Pancreas (tissue), 10 donors: ENCODE measurements at places on chromosomes 3 and 15.

DNA sequence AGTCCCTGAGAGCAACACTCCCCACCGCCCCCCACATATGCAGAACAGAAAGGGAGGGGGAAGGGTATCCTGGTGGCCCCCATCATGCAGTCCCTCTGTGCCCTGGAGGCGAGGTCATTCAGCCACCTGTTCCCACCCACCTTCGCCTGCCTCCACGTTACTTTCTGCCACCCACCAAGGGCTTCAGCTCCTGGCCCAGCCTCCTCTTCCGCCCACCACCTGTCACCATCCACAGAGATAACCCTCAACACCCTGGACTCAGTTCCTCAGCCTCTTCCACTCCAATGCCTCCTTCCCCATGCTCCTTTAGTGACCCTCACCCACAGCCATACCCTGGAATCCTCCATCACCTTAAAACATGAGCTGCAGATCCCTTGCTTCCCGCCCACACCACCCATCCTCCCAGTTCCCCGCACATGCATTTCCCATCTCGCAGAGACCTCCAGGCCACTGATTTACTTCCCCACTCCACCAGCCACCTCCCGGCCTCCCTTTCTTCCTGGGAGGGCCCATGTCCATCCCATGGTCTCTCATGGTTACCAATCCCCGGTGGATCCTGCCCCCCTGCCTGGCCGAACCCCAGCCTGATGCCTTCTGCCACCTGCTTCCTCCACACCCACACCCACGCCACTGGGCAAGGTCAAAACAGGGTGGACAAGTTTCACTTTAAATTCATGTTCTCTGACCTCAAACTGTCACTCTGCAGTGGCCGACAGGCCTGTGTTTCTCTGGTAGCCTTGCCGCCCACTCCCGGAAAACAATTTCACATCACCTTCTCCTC is 18.2 kb downstream of the HOMER2 start:
- peak; percentile 65 for DNase-seq

- no peak for DNase-seq
Measured at GRCh38 chr3:52483577-52484381, 11.4 kb upstream of the STAB1 start.

- DNase-seq, result no peak
Measured at GRCh38 chr3:48042071-48042760, 26.0 kb upstream of the MAP4 start.

DNA sequence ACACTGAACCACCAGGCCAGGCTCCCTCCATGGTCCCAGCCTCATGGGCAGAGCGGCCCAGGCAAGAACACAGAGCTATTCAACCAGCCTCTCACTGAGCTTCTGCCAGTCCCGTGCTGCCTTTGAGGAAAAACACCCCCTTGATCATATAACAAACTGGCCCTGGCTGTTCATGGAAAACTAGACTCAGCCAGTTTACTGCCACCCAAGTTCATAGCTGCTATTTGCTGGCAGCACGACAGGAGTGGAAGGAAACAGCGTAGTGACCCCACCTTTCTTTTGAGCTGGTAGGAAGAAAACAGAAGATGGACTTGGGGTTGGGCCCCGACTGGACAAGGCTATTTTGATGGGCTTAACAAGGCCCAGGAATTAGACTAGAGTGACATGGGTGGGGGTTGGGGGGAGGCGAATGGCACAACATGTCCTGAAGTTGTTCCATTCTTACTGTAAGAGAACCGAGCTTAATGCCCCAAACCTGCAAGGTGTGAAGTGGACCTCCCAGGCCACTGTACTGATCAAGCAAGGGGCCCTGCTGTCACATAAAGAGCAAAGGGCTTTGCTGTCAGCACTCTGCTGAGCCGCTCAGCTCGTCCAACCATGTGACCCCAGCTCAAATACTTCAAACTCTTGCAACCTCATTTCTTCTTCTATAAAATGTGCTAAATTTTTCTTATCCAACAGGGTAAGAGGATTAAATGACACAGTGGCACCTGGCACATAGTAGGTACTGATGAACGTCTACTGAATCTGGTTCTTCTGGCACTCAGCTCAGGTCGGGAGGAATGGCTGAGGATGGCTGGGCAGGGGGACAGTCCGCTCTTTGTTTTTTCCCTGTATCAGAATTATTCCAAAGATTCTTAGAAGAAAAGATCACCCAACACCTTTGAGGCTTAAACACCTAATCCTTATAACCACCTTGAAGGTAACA is 1.6 kb downstream of the FBXL22 start:
- no peak for DNase-seq

GRCh38 chr15:72486144-72486543 is 12.0 kb downstream of the ARIH1 start:
- no peak for DNase-seq

GRCh38 chr3:37825744-37826400 is 35.8 kb upstream of the CTDSPL start:
- no peak for DNase-seq

- DNase-seq, result no peak
Measured at GRCh38 chr3:87563712-87564111, 287.3 kb upstream of the POU1F1 start.

DNA sequence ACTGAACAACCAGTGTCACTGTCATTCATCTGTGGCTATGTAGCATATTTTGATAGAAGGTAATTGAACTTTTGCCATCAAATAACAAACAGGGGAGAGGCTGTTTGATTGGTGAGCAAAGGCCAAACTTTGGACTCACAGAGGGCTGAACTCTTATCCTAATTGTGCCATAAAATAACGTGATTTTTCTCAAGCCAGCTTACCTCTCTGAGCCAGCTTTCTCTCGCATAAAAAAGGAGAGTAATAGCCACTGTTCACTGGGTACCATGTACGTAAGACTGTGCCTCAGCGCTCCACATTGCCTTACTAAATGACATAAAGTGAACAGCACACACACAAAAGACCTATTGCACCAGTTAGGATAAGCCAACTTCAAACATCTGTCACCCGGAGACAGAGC is 216.9 kb downstream of the LRTM1 start:
- DNase-seq, result no peak

GRCh38 chr3:100682854-100683760 is 26.2 kb upstream of the TFG start:
- DNase-seq, result no peak

DNA sequence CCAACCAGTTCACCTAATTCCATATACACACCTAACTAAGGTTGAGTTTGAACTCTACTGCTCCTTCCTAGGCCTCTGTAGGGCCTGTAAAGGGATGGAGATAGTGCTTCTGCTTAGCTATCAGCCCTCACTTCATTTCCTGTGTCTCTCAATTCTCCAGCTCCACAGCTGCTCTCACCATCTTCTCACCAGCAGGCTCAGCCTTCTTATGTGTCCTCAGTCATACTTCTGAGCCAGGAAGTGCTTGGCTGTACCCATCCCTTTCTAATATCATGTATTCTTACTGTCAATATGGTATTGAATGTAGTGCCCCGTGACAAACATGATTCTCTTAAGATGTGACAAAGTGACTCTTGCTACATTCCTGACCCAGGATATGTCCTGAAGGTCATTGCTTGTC is 116.9 kb downstream of the SLC9A9 start:
- no peak for DNase-seq

DNA sequence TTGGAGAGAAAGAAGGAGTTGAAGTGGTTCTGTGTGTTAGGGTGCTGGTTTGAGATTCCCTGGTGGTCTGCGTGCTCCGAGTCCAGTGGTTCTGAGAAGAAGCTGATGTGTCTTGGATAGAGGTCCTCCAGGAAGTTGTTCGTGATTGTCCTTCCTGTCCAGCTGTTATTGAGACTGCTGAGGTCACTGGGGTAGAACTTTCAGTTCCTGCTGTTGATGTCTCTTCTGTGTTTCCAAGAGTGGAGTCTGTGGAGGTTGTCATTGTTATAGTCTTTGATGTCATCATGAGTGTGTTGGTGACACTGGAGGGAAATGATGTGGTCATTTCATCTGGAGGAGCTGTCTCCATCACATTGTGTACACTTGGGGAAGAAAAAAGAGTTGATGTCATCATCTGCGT is 20.8 kb downstream of the MUC4 start:
- DNase-seq, result no peak

DNA sequence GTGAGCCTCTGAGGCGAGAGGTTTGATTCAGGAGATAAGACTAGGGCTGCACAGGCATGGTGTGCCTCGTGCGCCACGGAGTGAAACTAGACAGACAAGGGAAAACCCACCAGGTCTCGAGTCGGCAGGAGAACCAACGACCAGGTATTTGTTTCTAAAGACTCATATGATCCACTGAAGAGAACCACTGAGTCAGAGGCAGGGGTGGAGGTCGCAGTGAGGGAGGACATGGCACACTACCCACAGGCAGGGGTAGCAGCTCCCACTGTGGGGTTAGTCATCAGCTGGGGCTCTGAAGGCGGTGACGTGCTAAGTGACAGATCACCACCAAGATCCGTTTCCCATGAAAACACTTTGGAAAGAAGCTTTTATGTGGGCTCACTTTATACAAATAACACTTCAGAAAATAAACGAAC is 45.7 kb downstream of the CHSY1 start:
- no peak for DNase-seq

DNA sequence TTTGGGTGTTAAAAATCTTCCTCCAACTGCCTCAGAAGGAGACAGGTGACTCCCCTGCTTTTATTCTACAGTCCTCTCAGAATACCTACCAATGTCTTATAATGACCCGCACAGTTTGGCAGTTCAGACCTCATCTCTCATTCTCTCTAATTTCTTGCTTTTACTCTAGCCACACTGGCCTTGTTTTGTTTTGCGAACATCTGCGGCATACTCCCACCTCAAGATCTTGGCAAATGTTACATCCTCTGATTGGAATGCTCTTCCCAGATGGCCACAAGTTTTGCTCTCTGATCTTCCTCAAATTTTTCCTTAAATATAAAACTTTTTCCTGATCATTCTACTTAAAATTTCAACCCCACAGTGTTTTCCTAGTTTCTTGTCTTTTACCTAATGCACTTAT is 94.1 kb downstream of the PLSCR2 start:
- no peak for DNase-seq

DNA sequence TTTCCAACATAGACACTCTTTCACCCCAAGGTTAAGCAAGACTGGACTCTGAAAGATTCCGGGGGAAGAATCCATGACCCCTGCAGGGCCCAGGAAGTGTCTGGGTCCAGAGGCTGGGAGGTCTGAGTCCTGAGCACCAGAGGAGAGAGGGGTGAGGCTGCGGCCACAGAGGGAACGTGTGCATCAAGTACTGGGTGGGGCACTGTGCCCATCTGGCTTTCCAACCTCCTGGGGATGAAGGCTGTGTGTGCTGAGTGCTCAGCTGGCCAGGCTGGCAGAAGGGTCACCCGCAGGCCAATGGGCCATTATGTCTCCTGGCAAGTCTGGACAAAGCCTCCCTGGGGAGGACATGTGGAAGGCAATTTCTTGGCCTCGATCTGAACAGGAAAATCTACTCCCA is 3.3 kb downstream of the CHRNA3 start:
- DNase-seq, result no peak

- no peak for DNase-seq
Measured at GRCh38 chr3:155941354-155941753, 70.9 kb downstream of the GMPS start.

DNA sequence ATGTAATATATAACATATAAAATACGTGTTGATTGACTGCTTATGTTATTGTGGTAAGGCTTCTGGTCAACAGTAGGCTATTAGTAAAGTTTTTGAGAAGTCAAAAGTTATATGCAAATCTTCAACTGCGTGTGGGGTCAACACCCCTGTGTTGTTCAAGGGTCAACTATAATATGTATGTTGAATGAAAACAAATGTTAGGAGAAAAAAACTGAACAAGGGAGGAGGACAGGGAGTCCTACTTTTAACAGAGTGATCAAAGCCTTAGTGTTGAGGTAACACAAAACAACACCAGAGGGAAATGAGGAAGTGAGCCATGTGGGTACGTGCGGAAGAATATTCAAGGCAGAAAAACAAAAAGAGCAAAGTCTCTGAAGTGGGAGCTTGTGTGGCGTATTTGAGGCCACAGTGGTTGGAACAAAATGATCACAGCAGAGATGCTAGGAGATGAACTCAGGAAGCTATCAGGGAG is 62.5 kb downstream of the SFMBT1 start:
- DNase-seq, result no peak

DNA sequence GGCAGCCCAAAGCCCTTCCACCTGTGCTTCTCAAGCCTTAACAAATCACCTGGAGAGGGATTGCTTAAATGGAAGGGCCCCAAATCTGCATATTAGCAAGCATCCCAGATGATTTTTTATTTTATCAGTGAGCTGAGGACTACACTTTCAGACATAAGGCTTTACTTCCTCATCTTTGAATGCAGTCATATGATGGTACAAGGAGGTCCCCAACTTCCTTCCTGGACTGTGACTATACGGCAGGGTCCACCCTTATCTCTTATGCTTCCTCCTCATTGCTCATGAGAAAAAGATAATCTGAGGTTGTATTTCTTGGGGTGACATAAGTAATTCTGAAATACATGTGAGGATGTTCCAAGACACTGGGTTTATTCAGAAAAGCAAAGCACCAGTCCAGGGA is 13.7 kb upstream of the HEG1 start:
- no peak for DNase-seq

DNA sequence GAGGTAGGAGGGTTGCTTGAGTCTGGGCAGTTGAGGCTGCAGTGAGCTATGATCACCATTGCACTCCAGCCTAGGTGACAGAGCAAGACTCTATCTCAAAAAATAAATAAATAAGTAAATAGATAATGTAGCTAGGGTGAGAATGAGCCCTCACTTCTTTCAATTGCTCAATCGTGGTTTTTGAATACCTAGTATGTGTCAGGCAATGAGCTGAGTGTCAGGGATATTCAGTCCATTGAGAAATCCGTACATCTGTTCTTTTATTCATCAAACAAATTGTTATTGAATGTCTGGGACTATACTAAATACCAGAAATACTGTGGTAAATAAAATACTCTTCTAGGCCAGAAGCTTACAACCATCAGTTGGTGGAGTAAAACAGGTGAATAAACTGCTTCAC is 6.2 kb upstream of the ZNF148 start:
- DNase-seq, result no peak

- no peak for DNase-seq
Measured at GRCh38 chr3:61530355-61530754, 31.0 kb upstream of the PTPRG start.

DNA sequence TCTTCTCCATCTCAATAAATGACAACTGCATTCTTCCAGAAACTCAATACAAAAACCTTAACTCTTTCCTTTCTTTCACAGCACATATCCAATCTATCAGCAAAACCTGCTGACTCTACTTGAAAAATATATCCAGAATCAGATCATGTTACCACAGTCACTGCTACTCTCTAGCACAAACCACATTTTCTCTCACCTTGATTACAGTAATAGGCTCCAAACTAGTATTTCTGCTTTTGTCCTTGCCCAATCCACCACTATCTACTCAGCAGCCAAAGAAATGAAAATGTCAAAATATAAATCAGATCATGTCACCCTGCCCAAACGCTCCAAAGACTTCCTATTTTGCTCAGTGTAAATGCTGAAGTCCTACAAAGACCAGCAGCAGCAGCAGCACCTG is 15.2 kb downstream of the TMCC1 start:
- DNase-seq, result no peak

GRCh38 chr3:81761904-81762580 is 597 bp upstream of the GBE1 start:
- no peak for DNase-seq

GRCh38 chr3:50237754-50238548 is 1.9 kb downstream of the GNAI2 start:
- peak; percentile 62 for DNase-seq

GRCh38 chr15:60519218-60519617 is 40.3 kb upstream of the ICE2 start:
- DNase-seq, result no peak

- DNase-seq, result no peak
Measured at GRCh38 chr15:41936649-41937567, 35.4 kb downstream of the EHD4 start.

GRCh38 chr3:43212914-43213611 is 73.3 kb upstream of the SNRK start:
- no peak for DNase-seq

GRCh38 chr3:60220768-60221167 is 1030.5 kb downstream of the FHIT start:
- DNase-seq, result no peak
